ENCODE measurements at places on chromosomes 4 and X.
A peak's percentile ranks its signal among the peaks of the same experiment; 100 is the strongest.

GRCh38 chr4:138790706-138791340, 224.8 kb upstream of the NOCT start:
- DNase-seq, result no peak

DNA sequence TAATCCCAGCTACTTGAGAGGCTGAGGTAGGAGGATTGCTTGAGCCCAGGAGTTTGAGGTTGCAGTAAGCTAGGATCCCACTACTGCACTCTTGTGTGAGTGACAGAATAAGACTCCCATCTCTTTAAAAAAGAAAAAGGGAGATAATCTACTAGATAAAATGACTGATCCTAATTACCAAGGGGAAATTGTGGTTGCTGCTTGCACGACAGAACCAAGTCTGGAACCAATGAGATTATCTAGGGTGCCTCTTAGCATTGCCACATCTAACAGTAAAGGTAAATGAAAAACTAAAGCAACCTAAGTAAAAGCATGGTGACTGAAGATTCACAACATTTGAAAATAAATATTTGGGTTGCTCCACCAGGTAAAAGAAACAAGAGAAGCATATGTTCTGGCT, 185.1 kb downstream of the PDHA2 start:
- DNase-seq, result no peak

DNA sequence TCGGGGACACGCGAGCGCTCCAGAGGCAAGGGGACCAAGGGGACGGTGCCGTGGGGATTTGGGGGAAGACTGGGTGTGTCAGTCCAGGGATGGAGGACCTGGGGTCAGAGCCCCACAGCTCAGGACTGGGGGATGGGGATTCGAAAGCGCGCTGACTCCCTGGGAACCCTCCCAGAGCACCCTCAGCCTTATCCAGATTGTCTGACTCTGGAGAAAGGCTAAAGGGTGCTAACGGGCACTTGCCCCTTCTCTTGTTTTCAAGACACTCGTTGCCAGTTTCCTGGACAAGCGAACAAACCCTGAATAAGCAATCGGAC, 1.1 kb downstream of the DOCK11 start:
- DNase-seq, result peak; percentile 7

DNA sequence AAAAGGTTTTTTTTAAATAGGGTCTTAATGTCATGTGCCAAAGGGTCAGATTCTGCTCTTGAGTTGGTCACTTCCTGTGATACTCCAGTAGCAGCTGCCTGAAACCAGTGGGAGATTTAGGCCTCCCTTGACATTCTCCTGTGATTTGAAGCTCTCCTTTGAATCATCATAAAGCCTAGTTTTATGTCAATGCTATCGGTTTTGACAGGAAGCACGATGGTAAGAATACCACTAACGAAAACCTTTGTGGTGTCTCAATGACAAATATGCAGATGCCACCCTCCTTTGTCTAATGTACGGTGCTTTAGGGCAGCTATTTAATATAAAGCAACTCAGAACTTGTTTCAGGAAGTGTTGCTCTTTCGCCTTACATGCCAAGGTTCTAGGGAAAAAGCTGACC, 44.2 kb downstream of the CCNI start:
- no peak for DNase-seq

GRCh38 chr4:17665346-17665745, 50.9 kb downstream of the MED28 start:
- no peak for DNase-seq

DNA sequence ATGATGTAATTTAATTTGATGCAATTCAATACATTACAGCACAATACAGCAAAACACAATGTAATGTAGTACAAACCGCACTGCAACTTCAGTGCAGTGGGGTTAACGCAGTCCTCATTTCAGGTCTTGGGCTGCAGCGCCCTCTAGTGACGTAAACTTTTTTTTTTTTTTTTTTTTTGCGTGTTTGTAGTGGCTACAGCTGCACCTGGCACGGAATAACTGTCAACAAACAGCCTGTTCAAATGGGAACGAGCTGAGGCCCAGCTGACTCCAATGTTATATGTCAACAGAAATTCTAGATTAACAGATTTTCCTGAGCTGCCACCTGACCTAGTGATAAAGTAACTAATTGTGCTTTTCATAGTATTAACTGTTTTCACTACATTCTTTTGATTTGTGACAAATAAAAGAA, 33.5 kb upstream of the RASSF6 start:
- peak; percentile 54 for DNase-seq

DNA sequence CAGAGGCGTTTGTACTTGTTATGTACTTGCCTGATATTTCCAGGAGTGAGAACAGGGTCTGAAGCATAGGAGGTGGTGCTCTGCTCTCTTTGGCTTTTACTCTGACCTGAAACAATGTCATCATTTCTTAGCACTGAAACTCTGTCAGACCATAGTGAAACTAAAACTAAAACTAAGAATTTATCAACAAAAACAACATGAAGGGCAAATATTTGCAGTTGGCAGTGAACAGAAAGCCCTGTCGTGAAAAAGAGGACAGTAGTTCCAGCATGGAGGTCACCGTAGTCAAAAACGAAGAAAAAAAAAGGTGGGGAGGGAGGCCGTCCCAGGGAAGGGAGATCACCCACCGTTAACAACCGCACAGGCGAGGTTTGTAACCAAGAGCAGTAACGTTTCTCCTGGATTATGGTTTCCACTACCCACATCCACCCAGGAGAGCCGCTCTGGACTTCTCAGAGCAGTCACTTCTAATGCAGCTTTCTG, 97.5 kb downstream of the ANK2 start:
- no peak for DNase-seq

Measured in NCI-H82 (cell line).